ENCODE measurements at places on chromosomes 3 and 15.

GRCh38 chr3:11807686-11808085 lies 39.0 kb downstream of the TAMM41 start:
- DNase-seq, result no peak

GRCh38 chr3:13162549-13163320 lies 89.5 kb upstream of the IQSEC1 start:
- DNase-seq, result no peak

- no peak for DNase-seq
These were observed 422.1 kb upstream of the TGFBR2 start for GRCh38 chr3:30184091-30184810.

DNA sequence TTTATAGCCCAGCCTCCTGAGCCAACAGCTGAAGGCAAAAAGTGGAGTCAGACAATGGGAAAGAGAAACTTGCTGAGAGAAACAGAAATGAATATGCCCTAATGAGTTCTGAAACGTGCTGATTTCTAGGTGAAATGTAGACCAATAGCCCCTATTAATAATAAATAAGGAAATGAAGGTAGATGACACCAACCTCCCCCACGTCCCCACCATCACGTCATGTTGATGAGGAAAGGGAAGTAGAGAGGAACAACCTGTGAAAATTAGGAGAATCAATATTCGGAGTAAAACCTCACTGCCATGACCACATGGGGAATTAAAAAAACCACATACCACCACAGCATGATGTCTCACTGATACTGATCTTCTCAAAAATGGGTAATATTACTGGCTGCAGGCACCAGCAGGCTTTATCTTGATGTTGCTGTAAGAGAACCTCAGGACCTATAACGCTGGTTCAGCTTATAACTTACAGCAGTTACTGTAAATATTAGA lies 64.0 kb downstream of the KAT2B start:
- DNase-seq, result no peak

DNA sequence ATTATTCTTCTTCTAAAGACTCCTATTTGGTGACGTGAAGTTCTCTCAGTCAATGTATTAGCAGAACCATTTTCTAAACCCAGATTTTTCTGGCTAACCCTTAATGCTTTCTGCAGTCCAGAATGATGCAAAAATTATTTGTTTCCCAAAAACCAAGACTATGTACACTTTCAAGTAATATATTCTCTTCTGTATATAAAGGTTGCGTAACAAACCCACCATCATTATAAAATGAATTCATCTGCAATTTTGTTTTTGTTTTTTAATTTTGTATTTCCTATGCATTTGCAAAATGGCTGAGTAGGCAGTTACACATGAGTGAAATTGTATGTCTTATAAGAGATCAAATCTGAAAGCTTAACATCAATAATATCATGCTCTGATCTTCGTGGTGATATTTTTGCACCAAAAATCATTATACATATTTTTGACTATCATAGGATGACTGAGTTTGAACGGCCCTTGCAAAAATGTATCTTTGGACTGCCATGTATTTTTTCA lies 593.6 kb downstream of the ZIC1 start:
- DNase-seq, result no peak
